ENCODE measurements at places on chromosomes 11 and 22.

GRCh38 chr22:38397189-38398085, 57.6 kb downstream of the KCNJ4 start:
- DNase-seq: no peak

- no peak for DNase-seq
Measured at GRCh38 chr11:130523609-130524008, 75.2 kb downstream of the ADAMTS15 start.

GRCh38 chr11:19347911-19348310, 107.2 kb upstream of the E2F8 start:
- DNase-seq: no peak

DNA sequence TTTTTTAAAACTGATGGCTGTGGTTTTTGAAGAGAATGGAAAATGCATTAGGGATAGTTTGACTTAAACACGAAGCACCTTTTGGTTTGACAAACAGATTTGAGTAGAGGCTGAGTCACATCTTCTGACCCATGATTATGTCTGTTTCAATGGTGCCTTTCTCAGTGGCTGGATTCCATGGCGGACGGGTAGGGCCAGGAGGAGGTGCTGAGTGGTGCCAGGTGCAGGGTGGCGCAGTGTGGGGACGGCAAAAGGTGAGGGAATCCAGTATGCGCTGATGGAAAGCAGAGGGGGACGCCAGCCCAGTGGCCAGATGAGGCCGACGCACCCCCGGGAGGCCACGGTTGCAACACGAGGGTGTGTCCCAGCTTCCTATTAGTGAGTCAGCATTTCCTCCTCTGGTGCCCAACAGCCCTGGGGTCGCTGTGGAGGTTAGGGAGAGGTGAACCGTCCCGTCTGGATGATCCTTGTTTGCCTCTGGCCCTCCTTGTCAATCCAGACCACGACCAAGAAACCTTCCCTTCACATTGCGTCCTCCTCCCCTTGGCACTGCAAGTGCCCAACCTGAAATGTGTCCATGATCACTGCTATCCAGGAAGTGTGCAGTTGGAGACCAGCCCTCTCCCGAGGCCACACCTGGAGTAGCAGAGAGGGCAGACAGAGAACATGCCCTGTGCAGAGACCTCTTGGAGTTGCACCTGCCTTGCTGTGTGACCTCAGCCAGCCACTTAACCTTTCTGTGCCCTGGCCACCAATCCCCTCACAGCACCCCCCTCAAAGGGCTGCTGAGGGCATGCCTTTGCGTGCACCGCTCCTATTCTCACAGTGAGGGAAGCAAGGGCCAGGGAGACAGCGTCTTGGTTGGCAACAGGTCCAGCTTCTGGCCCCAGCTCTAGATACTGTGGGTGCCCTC, 32.5 kb upstream of the ATXN10 start:
- DNase-seq: no peak

GRCh38 chr11:111301004-111301841, 2.9 kb downstream of the POU2AF3 start:
- DNase-seq: no peak

DNA sequence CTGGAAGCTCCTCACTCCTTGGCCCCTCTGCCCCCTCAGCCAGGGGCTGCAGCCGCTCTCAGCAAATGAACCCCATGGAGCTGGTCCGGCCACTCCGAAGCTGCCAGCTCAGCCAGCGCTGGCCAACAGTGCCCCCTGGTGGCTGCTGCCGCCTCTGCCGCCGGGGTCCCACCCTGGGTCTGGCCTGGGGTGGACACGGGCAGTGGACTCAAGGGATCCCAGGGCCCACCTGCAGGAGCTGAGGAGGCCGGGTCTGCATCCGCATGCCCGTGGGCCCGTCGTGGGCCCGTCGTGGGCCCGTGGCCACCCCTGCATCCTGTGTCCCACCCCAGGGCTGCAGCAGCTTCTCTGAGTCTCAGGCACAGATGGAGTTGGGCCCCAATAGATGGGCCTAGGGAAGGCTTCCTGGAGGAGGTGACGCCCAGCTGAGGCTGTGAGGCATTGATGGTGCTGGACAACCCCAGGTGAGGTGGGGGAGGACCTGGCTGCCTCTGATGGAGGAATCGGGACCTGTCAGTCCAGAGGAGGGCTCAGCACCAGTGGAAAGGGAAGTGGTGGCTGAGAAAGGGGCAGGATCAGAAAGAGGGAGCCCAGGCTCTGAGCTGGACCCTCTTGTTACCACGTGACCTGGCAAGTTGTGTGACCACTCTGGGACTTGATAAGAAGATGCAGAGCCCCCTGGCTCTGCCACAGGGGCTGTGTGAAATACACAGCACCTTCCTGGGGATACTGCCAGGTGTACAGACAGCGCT, 522.3 kb downstream of the BRD1 start:
- peak; percentile 47 for DNase-seq

DNA sequence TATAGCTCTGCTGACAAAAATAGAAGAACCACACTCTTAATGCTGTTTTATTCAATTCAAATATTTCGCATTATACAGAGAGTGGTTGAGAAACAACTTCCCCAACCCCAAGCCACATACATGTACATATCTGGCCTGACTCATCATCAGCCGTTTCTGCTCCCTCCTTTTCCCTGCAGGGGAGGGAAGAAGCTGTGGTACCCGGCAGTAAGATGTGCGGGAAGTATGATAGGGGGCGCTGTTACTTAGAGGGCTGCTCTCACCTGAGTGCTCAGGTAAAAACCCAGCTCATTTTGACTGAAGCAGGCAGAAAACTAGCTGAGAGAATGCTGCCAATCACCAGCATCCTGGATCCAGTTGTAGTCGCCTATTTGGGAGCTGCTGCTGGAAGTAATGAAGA, 85.5 kb downstream of the NELL1 start:
- DNase-seq: no peak

DNA sequence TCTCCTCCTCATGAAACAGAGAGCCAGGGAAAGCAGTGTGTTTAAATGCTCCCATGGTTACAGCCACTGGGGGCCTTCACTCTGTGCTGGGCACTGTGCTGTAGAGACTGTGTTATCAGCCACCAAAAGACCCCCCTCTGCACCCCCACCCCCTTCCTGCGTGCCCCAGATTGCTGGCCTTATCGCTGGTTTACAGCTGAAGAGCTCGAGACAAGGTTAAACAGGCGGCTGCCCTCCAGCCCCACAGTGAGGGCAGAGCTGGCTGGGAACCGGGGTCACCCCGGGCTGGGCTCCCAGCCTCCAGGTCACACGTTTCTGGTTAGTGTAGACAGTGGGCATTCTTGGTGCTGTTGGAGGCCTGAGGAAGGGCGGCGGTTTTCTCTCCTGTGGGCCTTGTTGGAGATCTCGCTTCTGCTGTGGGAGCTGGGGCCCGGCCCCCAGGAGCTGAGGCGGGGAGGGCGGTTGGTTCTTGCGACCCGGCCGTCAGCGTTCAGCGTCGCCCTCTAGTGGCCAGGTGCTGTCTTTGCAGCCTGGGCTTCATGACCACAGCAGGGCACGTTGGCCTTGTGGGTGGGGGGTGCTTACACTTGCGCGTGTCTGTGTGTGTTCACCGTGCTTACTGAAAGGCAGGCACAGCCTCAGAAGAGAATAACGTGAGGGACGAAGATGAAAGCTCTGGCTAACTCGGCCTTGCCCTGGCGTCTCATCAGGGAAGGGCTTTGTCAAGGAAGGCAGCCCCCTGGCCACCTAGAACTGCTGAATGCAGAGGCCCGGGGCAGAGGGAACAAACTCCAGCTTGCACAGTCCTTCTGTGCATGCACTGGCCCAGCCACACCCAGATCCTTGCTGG, 40.8 kb downstream of the TBC1D22A start:
- peak; percentile 57 for DNase-seq

- no peak for DNase-seq
Measured at GRCh38 chr11:82863209-82863608, 37.0 kb downstream of the PRCP start.

GRCh38 chr11:117978991-117979390, 7.2 kb upstream of the IL10RA start:
- no peak for DNase-seq

GRCh38 chr22:19648419-19648929, 65.8 kb upstream of the SEPTIN5 start:
- DNase-seq: no peak

- DNase-seq: no peak
Measured at GRCh38 chr11:471468-472145, 21.5 kb downstream of the PTDSS2 start.

- DNase-seq: no peak
Measured at GRCh38 chr11:33842236-33842915, 49.5 kb downstream of the LMO2 start.

GRCh38 chr11:2118677-2119076, 20.5 kb downstream of the IGF2 start:
- no peak for DNase-seq

GRCh38 chr11:19242179-19242932, 1.6 kb upstream of the E2F8 start:
- no peak for DNase-seq

GRCh38 chr11:20618083-20618482, 18.7 kb downstream of the SLC6A5 start:
- no peak for DNase-seq

GRCh38 chr11:91081440-91082043, 858.7 kb upstream of the CHORDC1 start:
- no peak for DNase-seq

DNA sequence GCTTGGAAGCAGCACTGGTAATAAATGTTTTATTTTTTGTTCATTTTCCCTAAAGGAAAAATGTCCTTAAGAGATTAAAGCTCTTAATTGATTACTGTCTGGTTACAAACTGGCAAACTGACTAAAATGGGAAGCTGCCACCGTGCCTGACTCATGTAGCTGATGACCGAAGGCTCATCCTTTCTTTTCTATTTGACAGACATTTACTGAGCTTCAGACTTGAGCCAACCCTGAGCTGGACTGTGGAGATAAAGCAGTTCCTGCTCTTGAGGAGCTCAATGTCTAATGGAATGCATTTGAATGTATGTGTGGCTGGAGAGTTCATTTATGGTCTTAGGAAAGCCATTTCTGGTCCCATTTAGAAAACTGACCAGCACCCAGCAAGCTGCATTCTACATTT, 91.3 kb downstream of the RNF169 start:
- DNase-seq: no peak

DNA sequence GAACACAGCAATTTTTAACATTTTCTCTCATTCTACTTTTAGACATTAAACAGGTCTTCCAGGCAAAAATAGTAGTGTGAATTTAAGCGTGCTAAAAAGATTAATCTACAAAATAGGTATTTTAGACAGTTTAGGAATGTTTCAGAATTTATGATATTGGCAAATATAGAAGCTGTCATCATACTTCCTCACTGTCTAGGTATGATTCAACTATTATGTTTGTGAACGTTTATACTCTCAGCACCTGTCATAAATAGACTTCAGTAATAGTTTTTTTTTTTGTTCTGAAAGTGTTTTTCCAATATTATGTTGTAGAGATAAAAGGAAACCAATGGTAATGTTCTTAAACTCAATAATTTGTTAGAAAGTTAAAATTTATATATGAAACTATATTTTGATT, 103.0 kb downstream of the ARHGAP42 start:
- DNase-seq: no peak

GRCh38 chr11:38839071-38839470, 2241.0 kb upstream of the RAG2 start:
- DNase-seq: no peak

DNA sequence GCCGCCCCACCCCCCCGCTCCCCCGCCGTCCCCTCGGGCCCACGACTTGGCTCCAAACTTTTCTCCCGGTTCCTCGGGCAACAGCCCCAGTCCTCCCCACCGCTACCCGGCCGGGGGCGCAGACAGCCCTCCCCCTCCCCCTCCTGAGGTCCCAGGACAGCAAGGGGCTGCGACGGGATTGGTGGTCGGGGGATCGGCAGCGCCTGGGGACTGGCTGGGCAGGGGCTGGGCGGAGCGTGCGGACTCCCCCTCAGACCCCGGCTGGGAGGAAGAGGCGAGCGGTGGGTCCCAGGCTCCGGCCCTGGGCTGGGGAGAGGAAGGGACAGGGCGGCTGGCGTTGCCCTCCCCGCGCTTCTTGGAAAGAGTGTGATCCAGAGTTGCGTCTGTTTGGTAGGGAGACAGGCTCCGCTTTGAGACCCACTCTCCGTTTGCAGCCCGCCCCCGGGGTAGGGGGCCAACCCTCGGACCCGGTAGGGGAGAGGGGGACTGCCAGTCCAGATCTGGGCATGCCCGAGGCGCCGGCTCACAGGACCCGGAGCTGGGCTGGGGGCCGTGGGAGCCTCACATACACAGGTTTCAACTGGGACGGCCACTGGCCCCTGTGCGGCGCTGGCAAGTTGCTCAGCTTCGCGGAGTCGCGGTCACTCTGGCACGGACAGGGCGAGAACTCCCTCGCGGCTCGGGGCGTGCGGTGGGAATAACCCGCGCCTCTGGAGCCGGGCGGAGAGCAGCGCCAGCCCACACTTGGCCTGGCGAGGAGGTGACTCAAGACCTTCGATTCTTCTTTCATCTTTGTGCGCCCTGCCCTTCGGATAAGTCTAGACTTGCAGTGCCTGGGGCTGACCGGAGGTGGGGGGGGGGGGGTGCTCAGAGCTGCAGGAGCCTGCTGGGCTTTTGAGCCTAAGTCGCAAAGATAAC, 999 bp downstream of the TSKU start:
- no peak for DNase-seq

- DNase-seq: no peak
Measured at GRCh38 chr11:94002226-94002625, 18.9 kb upstream of the HEPHL1 start.

- DNase-seq: no peak
Measured at GRCh38 chr11:22216940-22217339, 24.1 kb downstream of the ANO5 start.

DNA sequence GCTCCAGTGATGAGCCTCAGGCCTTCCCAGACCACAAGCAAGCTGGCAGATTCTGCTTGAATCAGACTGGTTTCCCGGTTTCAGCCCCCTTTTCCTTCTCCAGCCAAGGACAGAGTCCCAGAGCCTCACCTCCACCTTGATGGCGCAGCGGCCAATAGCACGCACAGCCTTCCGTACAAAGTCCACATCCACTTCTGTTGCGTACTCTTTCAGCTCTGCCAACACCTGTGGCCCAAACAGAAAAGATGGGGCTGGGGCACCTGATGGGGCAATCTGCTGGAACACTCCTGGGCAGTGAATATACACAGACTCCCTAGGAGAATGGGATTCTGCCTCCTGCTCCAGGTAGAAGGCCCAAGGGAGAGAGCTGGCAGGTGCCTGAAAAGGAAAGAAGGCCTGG, 35.5 kb upstream of the RASL10A start:
- no peak for DNase-seq

DNA sequence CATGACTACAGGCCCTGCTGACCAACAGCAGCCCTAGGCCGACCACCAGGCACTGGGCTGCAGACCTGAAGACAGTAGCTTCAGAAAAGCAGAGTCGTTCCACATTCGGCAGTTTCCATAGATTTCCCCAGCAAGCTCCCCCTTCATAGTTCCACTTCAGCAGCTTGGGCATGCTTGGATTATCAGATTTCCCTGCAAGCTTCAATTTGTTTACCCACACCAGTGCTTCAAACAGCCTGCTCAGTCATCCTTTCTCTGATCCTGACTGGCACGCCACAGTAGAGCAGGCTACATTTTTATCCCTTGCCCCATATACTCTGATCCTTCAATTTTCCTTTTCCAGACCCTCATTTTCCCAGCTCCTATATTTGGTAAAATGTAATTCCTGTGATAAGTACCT, 51.1 kb upstream of the CFAP300 start:
- DNase-seq: no peak

- no peak for DNase-seq
Measured at GRCh38 chr11:2758751-2759150, 59.0 kb upstream of the KCNQ1OT1 start.

- DNase-seq: no peak
Measured at GRCh38 chr11:20360650-20361049, 2.9 kb upstream of the HTATIP2 start.

Measured in activated CD4-positive, alpha-beta T cell treated with anti-CD3 and anti-CD28 coated beads, Interleukin-2, amount 50 U/mL, for 24 hours (primary cell).